ENCODE measurements at places on chromosomes 7 and 10.

DNA sequence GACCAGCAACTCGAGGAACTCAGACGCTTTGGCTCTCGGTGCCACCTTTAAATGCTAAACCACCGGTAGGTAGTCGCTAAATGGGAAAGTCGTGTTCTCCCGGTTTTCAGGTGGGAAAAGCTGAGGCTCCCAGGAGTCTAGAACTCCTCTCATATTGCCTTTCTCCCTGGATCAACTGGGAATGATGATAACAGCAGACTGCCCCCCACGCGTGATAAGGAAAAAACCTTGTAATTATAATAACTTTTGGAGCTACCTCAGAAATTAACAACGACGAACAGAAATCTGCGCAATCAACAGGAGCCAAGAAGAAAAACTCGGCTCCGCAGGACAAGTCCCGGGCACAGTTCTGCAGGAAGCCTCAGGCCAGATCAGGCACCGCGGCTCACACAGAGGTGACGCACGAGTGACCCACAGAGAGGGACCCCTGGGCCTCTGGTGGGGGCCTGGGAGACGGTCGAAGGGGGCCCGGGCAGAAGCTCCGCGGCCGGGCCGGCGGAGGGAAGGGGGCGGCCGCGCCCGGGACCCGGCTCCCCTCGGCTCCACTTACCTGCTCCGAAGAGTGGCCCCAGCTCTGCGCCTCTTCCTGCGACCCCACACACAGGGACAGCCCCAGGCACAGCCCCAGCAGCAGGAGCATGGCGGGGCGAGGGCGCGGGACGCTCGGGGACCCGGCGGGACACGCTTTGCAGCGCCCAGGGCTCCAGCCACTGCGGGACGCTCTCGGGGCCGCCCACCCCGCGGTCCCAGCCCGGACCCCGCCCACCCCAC is at the start of gene ITIH5:
Gene ITIH5, minus strand, starts transcription at position 714 of the 771 bp plus-strand sequence. Its CDS starts 74 bp downstream, at position 640.
- no peak for DNase-seq

DNA sequence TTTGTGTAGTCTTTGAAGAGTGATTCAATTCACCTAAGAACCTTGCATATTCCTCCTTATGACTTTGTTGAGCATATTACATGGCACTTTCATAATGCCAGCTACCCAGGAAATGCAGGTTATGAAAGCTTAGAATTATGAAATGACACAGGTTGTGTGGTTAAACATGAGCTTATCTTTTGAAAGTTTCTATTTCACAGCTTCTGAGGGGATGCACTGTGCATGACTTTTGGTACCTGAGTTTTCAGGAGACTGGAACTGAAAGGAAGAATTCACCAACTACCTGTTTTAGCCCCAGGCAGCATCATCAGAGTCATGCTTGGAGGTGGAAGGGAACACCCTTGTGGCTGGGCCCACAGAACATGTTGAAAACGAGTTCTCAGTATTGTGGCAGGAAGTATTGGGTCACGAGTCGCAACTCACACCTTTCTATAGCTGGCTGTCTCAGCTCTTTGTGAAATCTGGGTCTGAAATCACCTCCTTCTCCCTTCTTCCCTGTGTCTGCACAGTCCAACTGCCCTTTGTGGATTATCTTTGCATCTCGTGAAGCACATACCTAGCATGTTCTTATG is 228.2 kb downstream of the PTEN start:
- no peak for DNase-seq

- DNase-seq, result peak; percentile 38
Observed at GRCh38 chr7:139645572-139646523, 122.4 kb downstream of the CLEC2L start.

DNA sequence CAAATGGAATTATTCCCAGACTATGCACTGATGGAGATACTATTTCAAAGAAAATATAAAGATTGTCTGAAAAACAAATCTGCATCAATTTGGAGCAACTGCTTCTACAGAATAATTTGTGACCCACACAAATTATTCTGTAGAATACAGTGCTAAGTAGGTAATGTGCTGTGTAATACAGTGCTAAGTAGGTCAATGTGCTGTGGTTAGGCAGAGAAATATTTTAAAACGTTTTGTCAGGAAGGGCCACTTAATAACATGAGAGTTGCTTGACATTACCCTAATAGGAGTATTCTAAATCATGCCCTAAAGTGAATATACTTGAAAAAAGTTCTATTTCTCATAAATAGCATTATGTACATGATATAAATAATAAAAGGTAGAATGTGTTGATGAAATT is 116.5 kb upstream of the KCND2 start:
- DNase-seq, result no peak

DNA sequence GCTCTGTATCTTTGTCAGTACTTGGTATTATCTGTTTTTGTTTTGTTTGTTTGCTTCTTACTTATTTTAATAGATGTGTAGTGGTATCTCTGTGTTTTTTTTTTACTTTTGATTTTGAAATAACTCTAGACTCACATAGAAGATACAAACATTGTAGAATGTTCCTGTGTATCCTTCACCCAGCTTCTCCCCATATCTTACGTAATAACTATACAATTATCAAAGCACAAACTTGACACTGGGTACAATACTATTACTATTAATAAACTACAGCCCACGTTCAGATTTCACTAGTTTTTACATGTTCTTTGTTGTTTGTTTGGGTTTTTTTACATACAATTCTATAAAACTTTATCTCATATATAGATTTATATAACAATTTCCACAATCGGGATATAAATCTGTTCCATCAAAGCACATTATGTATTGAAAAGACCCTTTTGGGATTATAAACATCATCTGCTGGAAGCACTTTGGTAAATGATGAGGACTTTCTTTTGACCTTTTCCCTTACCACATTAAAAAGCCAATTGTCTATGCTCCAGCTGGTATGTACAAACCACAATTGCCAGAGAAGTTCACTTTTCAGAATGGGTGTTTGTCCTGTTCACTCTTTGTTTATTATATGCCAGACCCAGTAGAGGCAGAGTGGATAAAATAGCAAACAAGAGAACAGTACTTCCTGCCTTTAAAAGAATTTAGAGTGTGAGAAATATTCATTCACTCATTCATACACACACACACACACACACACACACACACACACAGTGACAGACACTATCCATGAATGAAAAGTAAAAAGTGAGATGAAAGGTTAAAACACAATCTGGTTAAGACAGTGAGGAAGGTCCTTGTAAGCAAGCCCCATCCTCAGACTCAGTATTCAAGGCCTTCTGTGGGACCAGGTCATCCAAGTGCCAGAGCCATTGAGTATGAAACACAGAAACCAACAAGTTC is 113.0 kb downstream of the SGMS1 start:
- DNase-seq, result no peak

- no peak for DNase-seq
Observed at GRCh38 chr10:86327954-86328725, 38.5 kb downstream of the GRID1 start.

DNA sequence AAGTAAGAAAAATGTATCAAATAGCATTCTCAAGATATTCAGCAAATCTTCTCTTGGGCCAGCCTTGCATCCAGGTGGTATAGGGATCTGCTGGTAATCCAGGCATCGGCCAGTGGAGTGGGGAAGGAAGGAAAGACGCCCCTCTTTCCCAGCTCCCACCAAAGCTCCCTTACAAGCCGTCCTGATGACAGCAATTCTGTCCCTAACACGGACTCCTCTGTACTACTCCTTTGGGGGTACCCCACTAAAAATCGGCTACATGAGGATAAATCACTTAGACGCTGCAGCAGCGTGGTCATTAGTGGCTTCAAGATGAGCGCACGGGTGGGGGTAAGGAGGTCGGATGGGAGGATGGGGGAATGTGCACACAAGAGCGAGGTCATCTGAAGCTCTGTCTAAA is 24.7 kb upstream of the NUB1 start:
- DNase-seq, result no peak

GRCh38 chr7:157292770-157293412 is 43.9 kb upstream of the DNAJB6 start:
- DNase-seq, result no peak

DNA sequence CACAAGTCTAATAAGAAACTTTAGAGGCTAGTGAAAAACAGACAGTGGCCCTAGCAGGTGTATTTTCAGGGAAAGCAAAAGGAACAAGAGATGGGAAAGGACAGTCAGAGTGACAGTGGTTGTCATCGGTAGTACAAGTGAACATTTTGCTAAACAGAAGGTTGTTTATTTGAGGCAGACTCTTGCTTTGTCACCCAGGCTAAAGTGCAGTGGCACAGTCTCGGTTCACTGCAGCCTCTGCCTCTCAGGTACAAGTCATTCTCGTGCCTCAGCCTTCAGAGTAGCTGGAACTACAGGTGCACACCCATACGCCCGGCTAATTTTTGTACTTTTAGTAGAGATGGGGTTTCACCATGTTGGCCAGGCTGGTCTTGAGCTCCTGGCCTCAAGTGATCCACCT is 195.8 kb downstream of the RELN start:
- no peak for DNase-seq

DNA sequence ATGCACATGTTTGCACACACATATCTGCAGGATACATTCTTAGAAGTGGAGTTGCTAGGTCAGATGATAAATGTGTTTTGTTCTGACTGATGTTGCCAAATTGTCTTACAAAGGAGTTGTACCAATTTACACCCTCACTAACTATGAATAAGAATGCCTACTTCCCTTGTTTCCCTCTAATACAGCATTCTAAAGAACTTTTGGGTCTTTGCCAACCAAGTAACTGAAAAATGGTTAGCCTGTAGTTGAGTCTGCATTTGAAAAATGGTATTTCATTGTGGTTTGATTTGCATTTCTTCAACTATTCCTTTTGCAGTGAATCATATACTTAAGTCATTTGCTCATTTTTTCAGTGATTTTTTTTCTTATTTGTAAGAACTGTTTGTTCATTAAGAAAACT is 48.4 kb downstream of the TMEM26 start:
- no peak for DNase-seq

DNA sequence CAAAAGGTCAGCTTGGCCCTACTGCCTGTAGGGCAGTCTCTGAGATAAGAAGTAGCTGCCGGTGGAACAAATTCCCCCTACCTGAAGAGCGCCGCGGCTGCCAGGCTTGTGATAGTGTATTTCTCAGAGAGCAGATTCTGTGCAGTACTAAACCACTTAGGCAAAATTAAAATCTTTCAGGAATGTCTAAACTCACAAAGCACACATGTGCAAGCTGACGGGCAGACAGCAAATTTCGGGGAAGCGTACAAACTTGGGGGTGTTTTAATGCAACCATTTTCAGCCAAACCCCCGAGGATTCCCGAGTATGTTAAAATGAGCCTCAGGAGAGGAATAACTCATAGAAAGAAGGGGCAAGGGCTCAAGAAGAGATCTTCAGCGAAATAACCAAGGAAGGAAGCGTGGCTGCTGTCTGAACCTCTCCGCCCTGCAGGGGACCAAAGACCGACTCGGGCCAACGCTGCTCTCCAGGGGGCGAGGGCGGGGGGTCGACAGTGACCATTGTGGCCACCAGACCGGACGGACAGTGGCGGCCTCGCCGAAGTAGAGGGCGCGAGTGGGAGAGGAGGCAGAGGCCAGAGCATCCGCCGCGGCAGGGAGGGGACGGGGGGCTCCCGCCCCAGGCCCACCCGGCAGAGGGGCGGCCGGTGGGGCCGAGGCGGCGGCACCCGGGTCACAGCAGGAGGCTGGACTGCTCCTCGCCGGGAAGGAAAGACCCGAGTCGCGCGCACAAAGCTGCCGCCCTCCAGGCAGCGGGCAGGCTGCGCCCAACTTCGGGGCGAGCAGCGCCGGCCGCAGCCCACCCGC is 819 bp downstream of the HYCC1 start:
- no peak for DNase-seq

- DNase-seq, result no peak
Observed at GRCh38 chr7:55235115-55235514, 130.0 kb upstream of the LANCL2 start.

DNA sequence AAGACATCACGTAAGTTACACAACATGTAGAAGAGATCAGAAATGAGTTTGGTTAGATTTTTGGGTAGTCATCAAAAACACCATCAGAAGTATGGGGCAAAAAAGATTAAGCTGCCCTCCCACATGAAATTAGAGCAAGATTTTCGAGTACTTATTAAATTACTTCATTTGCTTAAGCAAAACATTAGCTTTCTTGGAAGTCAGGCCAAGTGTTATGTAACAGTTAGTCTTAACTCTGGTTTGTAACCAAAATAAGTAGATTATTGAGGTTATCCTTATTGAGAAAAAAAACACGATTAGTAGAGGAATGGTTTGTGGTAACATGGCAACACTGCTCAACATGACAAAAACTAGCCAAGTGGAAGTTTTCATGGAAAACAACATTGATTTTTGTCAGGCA is 37.9 kb downstream of the HBP1 start:
- no peak for DNase-seq

GRCh38 chr7:65938336-65938895 is 43.6 kb downstream of the GUSB start:
- DNase-seq, result no peak

- DNase-seq, result no peak
Observed at GRCh38 chr7:66768865-66769832, 28.6 kb downstream of the RABGEF1 start.

GRCh38 chr10:80497187-80498077 is 40.3 kb upstream of the SH2D4B start:
- no peak for DNase-seq

GRCh38 chr10:103109821-103110220 is 83.3 kb downstream of the NT5C2 start:
- no peak for DNase-seq

- no peak for DNase-seq
Observed at GRCh38 chr10:48902096-48902495, 37.5 kb downstream of the LRRC18 start.

- DNase-seq, result no peak
Observed at GRCh38 chr10:97207131-97207530, 21.4 kb upstream of the SLIT1 start.

DNA sequence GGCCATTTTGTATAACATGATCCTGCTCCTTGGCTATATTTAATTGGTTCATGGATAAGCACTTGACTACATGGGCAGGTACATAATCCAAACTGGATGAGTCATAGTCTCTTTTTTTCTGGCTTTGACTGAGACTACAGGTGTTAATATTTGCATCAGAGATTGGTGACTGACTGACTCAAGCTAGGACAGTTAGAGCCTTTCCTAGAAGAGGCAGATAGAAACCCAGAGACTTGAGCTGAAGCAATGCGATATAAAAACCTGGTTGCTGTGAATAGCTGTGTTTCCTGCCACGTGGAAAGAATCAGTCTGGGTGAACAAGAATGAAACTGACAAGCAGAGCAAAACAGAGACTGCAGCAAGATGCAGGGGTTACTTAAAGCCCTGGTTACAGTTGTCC is 81.0 kb downstream of the SAMD9 start:
- no peak for DNase-seq

- peak; percentile 68 for DNase-seq
Observed at GRCh38 chr10:22321156-22321923, 441 bp downstream of the BMI1 start.

GRCh38 chr10:103766751-103767505 is 88.4 kb downstream of the SH3PXD2A start:
- DNase-seq, result no peak

GRCh38 chr10:44863344-44864047 is 47.6 kb upstream of the TMEM72 start:
- no peak for DNase-seq
